Hair follicular keratinocyte (primary cell): ENCODE measurements at places on chromosomes 16 and 17. TPM values are rescaled to one million over a fixed set of nuclear protein-coding genes. Genes with fewer than 3 reads are reported as not detected.

ALOXE3 gene
- 1.0 and 8.8 TPM in 2 replicates for total RNA-seq

TBC1D3D gene
- total RNA-seq: not detected in 2 replicates

FBXL16 gene
- 0.19 and 2.0 TPM in 2 replicates for total RNA-seq

RNFT1 gene
- total RNA-seq: 6.2 TPM in 2 replicates

KRT32 gene
- total RNA-seq: 0.30 TPM in 1 of 2 replicates, not detected in the other

KRT33B gene
- total RNA-seq: 0.47 TPM in 1 of 2 replicates, not detected in the other

CHTF18 gene
- 23.5 and 26.5 TPM in 2 replicates for total RNA-seq

PPM1E gene
- under 0.01 and 0.04 TPM in 2 replicates for total RNA-seq

KRT20 gene
- not detected in 2 replicates for total RNA-seq

CMTM2 gene
- total RNA-seq: not detected in 2 replicates

MEOX1 gene
- not detected in 2 replicates for total RNA-seq

MAP2K6 gene
- total RNA-seq: 0.08 and 0.39 TPM in 2 replicates

KRT36 gene
- not detected in 2 replicates for total RNA-seq

ZNF469 gene
- 0.04 TPM in 1 of 2 replicates, not detected in the other for total RNA-seq

SHBG gene
- not detected in 2 replicates for total RNA-seq

KRT27 gene
- not detected in 2 replicates for total RNA-seq

RHBDL1 gene
- total RNA-seq: 5.1 and 9.8 TPM in 2 replicates

TSPOAP1 gene
- 0.47 TPM in 1 of 2 replicates, not detected in the other for total RNA-seq

DNAH3 gene
- not detected in 2 replicates for total RNA-seq

EVPLL gene
- 0.04 TPM in 1 of 2 replicates, not detected in the other for total RNA-seq

TBX21 gene
- not detected in 2 replicates for total RNA-seq

KRTAP1-5 gene
- total RNA-seq: not detected in 2 replicates

LDHD gene
- 0.53 and 2.7 TPM in 2 replicates for total RNA-seq

PFN1 gene
- total RNA-seq: 1,881 and 2,020 TPM in 2 replicates

IL34 gene
- total RNA-seq: 0.19 TPM in 1 of 2 replicates, not detected in the other

KCTD19 gene
- total RNA-seq: not detected in 2 replicates

KAT7 gene
- total RNA-seq: 17.1 and 20.7 TPM in 2 replicates

CCDC182 gene
- not detected in 2 replicates for total RNA-seq

PRR35 gene
- not detected in 2 replicates for total RNA-seq

CASKIN2 gene
- total RNA-seq: 6.3 and 9.5 TPM in 2 replicates

CDH16 gene
- total RNA-seq: 0.04 TPM in 1 of 2 replicates, not detected in the other

ERCC4 gene
- 3.6 and 5.4 TPM in 2 replicates for total RNA-seq

ACSM2A gene
- not detected in 2 replicates for total RNA-seq

CCL17 gene
- total RNA-seq: not detected in 2 replicates

RTN4RL1 gene
- 4.4 and 8.0 TPM in 2 replicates for total RNA-seq

CCL16 gene
- total RNA-seq: not detected in 2 replicates

OR4D2 gene
- total RNA-seq: not detected in 2 replicates

LCMT1 gene
- 35.2 and 38.3 TPM in 2 replicates for total RNA-seq

WSCD1 gene
- not detected in 2 replicates for total RNA-seq

MAPT gene
- 0.23 TPM in 1 of 2 replicates, not detected in the other for total RNA-seq

KRT39 gene
- not detected in 2 replicates for total RNA-seq

UNC13D gene
- total RNA-seq: 0.87 and 1.2 TPM in 2 replicates

ADORA2B gene
- 53.3 and 69.1 TPM in 2 replicates for total RNA-seq

TBX6 gene
- total RNA-seq: 0.19 and 0.62 TPM in 2 replicates

TNFRSF17 gene
- total RNA-seq: not detected in 2 replicates

RNF213 gene
- total RNA-seq: 25.2 and 39.0 TPM in 2 replicates

CARD14 gene
- total RNA-seq: 0.62 TPM in 1 of 2 replicates, not detected in the other

SLC38A8 gene
- total RNA-seq: not detected in 2 replicates

TOP2A gene
- 35.8 and 125 TPM in 2 replicates for total RNA-seq

VEZF1 gene
- 22.7 and 23.4 TPM in 2 replicates for total RNA-seq

AANAT gene
- not detected in 2 replicates for total RNA-seq

PROCA1 gene
- total RNA-seq: 1.3 TPM in 1 of 2 replicates, not detected in the other

ABCC12 gene
- total RNA-seq: not detected in 2 replicates

RNF112 gene
- 0.42 and 1.0 TPM in 2 replicates for total RNA-seq

DRC7 gene
- total RNA-seq: not detected in 2 replicates

SP2 gene
- total RNA-seq: 1.3 and 2.7 TPM in 2 replicates

NPIPB9 gene
- total RNA-seq: 0.23 TPM in 1 of 2 replicates, not detected in the other

ATP2A3 gene
- total RNA-seq: 0.27 and 0.62 TPM in 2 replicates
